ENCODE measurements at places on chromosomes 1 and 21.

- no peak for DNase-seq
Observed at GRCh38 chr21:29654203-29654602, 285.6 kb downstream of the GRIK1 start.

- no peak for DNase-seq
Observed at GRCh38 chr1:107051266-107051665, 5.2 kb upstream of the PRMT6 start.

- no peak for DNase-seq
Observed at GRCh38 chr21:38205940-38206339, 50.9 kb upstream of the KCNJ15 start.

GRCh38 chr1:2277741-2278488 lies 49.8 kb downstream of the SKI start:
- no peak for DNase-seq

DNA sequence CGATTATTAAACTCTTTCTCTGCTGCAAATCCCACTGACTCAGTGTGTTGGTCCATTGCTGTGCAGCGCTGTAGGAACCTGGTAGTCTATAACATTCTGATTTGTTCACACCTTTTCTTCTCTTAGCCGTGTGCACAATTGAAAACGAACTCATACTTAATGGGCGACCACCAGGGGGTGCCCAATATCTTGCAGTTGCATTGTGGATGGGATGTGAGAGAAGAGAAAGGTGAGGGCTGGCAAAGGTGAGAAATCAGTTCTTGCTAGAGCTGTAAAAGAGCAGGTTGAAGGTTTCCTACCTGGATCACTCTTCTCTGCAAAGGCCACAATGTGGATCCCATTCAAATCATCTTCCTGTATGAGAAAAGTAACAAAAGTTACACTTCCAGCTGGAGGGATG lies 51.0 kb downstream of the CASQ2 start:
- DNase-seq = peak; percentile 34

- no peak for DNase-seq
Observed at GRCh38 chr1:92367496-92367895, 68.6 kb downstream of the RPAP2 start.

DNA sequence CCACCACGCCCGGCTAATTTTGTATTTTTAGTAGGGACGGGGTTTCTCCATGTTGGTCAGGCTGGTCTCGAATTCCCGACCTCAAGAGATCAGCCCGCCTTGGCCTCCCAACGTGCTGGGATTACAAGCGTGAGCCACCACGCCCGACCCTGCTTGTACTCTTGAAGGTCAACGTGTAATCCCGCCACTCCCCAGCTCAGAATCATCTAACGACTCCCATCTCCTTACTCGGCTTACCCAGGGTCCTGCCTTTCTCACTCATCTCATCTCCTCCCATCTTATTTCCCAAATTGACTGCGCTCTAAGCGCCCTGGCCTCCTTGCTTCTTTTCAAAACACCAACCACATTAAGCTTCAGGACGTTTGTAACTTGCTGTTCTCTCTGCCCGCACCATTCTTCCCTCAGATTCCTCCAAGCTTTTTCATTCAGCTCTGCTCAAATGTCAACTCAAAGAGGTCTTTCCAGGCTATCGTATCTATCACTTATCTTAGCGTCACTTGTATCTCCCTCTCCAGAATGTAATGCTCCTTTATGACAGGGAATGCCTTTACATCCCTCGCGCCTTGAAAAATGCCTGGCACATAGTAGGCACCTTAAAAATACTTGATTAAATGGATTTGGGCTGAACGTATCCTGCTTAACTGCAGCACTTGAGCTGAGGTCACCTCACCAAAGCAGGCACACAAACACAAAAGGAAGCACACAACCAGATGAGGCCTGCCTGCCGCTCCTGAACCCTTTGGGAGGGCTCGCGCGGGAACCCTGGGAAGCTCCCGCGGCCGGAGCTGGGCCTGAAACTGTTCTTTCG lies 1.4 kb upstream of the USP1 start:
- DNase-seq = no peak

GRCh38 chr1:151340870-151341754 lies 5.9 kb downstream of the RFX5 start:
- peak; percentile 79 for DNase-seq

DNA sequence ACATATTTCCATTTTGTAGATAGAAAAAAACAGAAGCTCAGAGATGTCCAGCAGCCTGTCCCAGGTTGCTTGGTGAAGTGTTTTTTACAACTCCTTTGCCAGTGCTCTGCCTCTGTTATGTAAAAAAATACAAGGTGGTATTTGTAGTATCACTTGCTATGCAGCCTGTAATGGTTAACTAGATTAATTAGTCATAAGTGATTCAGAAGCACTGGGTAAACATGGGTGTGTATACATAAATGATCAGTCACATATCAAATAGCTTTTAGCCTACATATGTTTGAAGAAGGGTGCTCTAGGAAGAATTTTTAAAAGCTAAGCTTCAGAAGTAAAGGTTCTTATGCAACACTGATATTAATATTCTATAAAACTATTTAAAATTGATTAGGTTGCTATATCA lies 70.0 kb upstream of the MAGI3 start:
- peak; percentile 53 for DNase-seq

- DNase-seq = no peak
Observed at GRCh38 chr1:227731241-227731677, 3.8 kb downstream of the JMJD4 start.

- DNase-seq = no peak
Observed at GRCh38 chr1:12412439-12412838, 182.6 kb downstream of the VPS13D start.

DNA sequence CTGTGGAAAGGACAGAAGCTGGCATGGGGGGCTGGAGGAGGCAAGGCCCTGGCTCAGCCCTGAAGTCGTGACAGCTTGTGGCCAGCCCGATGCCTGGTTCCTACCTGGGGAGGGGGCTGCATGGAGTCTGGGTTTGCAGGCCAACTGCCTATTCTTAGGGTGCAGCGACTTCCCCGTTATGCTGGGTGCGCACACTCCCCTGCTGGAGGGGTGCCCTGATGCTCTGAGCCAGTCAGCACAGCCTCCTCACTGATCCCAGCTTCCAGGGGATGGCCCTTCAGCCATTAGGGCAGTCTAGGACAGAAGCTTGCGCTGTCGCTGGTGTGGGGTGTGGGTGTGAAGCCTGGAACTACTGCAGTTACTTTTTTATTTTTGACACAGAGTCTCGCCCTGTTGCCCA lies 30.0 kb upstream of the SLC19A1 start:
- no peak for DNase-seq

- DNase-seq = no peak
Observed at GRCh38 chr1:75152092-75152491, 17.9 kb downstream of the LHX8 start.

DNA sequence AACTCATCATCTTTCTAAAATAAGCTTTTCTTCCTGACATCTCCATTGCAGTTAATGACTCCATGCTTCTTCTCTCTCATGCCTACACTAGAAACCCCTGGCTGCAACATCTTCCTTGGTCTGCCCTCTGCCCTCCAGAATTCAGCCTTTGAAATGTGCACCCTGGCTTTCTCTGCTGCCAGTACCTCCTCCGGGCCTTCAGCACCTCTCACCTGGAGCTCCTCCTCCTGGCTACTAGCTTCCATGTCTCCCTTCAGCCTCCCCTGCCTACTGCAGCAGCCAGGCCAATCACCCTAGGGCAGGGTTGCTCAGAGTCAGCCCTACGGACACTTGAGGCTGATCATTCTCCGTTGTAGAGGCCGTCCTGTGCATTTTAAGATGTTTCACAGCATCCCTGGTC lies 18.3 kb downstream of the SUSD4 start:
- DNase-seq = no peak

DNA sequence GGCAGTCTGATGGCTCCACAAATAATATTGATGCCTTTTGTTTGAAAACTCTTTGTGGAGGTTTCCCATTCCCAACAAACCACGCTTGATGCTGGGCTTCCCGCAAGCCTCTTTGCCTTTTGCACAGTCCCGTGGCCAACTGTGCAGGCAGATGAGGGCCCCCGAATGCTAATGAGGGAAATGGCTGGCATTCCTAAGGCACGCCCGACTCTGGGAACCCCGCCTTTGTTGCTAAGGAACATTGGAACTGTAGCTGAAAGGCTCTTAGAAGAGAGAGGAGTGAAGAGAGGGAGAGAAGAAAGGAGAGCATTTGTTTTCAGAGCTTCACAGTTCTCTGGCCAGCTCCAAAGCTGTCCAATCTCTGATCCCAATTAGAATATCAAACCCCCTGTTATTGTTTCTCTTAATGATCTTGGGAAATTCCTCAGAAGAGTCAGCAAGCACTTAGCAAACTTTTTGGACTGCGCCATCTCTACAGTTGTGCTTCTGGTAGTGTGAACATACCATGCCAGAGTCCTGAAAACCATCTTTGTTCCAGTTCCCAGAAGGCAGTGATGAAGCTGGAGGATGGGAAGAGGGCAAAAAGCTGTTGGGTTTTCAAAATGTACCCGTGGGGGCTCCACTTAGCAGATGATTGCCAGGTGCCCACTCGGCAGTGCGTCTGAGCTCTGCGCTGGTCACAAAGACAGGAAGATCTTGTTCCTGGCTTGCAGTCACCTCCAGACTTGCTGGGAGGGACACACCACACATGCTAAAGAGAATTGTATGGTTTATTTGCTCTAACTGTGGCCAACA lies 60.1 kb upstream of the CYP2J2 start:
- DNase-seq = no peak

GRCh38 chr1:16020325-16020724 lies 1.5 kb upstream of the CLCNKA start:
- DNase-seq = no peak

GRCh38 chr1:15152318-15153183 lies 996 bp upstream of the TMEM51 start:
- DNase-seq = peak; percentile 82

DNA sequence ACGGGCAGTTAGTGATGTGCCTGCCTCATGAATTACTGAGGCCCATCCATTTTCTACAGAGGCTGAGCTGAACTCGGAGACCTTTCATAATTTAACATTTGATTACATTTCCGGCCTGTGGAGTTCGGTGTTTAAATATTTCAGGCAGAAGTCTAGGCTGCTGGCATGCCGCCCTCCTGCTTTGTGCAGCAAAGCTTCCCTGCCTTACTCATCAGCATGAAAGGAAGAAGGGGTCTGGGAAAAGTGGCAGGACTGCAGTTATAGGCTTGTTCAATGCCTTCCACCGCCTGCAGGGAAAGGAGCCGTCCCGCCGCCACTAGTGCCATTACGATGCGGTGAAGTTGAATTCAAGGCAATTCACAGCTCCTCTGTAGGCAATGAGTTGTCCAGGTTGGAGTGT lies 527.9 kb downstream of the NPHP4 start:
- no peak for DNase-seq

- DNase-seq = no peak
Observed at GRCh38 chr1:38015978-38016725, 3.6 kb downstream of the UTP11 start.

GRCh38 chr1:152752225-152752624 lies 5.6 kb upstream of the KPRP start:
- DNase-seq = no peak

DNA sequence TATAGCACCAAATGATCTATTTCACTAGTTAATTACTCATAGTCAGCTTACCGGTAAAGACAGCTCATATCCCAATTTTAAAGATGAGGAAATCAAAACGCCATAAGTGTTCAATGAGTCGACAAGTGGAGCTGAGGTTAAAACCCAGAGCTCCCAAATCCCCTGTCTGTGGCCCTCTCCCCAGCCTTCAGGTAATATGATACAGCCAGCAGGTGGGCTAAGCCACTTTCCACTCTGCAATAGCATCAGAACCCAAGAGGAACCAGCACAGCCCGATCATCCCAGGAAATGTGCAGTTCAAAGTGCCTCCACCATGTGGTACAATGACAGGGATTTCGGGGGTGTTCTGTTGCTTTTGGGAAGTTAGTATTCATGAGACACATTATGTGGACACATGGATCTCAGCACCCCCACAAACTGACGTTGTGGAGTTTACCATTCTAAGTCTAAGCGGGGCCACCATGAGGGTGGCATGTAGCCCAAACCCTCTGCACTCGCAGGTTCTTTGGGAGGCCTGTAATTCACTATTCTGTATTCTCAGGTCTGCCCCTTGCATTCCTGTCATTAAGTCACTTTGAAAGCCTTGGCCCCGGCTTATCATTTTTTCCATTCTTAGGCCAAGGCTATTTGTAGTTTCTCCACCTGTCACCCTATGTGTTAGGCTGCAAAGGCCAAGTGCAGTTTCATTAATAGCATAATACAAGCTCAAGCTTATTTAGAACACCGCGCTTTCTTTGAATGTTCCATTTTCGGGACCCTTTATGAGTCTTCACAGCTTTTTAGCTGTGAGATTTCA lies 26.3 kb upstream of the ACTN2 start:
- no peak for DNase-seq

DNA sequence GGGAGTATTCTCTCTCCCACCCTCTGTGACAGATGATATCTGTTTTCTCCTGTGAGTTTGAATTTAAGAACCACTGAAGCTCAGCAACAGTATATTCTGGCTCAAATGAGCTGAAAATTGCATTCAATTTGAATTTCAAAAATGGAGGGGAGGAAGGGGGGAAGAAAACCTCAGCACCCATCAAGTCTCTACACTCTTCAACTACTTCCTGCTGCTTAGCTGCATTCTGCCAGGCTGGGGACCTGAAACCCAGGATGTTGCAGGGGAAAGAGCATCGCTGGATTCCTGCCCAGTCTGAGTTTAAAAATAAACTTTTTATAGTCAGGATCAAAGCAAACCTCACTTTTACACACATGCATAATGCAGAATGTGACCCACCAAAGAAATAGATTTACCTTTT lies 214.3 kb upstream of the ESRRG start:
- no peak for DNase-seq

- no peak for DNase-seq
Observed at GRCh38 chr1:41492341-41492848, 7.9 kb upstream of the EDN2 start.

GRCh38 chr1:237103021-237103420 lies 61.0 kb downstream of the RYR2 start:
- no peak for DNase-seq

GRCh38 chr1:225430301-225430700 lies 2.5 kb upstream of the LBR start:
- DNase-seq = no peak

GRCh38 chr1:24289937-24290595 lies 29.1 kb upstream of the GRHL3 start:
- peak; percentile 95 for DNase-seq

- DNase-seq = no peak
Observed at GRCh38 chr1:214514032-214514818, 37.2 kb downstream of the PTPN14 start.

- DNase-seq = no peak
Observed at GRCh38 chr1:109649491-109649914, 6.4 kb upstream of the GSTM4 start.

DNA sequence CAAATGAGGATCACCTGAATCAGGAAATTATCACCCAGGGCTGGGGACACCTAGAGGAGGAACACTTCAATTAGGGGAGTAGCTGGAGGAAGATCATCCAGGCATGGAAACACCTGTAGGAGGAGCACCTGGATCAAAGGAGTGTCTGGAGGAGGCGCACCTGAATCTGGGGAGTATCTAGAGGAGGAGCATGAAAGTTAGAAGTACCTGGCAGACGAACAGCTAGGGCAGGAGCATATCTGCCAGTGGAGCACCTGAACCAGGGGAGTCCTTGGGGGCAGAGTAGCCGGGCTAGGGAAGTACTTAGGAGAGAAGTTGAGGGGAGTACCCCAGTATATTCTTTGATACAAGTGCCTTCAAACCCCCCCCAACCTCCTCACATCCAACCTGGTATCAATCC lies 1.3 kb downstream of the C1orf210 start:
- no peak for DNase-seq
